ENCODE measurements at places on chromosomes 4 and X. TPM values are rescaled to one million over a fixed set of nuclear protein-coding genes. Genes with fewer than 3 reads are reported as not detected.

GRCh38 chrX:35439692-35440091 lies 358.4 kb upstream of the MAGEB16 start:
- no peaks in the 10 kb centered on the region for H3K27me3 ChIP-seq
- DNase-seq, result no peak

GRCh38 chr4:129355031-129355430 lies 259.1 kb downstream of the C4orf33 start:
- H3K27ac ChIP-seq, result no peak overlapping the region
- DNase-seq, result no peak
- no peaks in the 10 kb centered on the region for H3K36me3 ChIP-seq
- no peaks in the 10 kb centered on the region for H3K4me1 ChIP-seq
- no peaks in the 10 kb centered on the region for H3K27me3 ChIP-seq

CD40LG gene
- not detected for total RNA-seq

- no peak overlapping the region for H3K27ac ChIP-seq
- H3K36me3 ChIP-seq, result no peaks in the 10 kb centered on the region
- H3K27me3 ChIP-seq, result no peaks in the 10 kb centered on the region
- no peaks in the 10 kb centered on the region for H3K4me1 ChIP-seq
- no peak for DNase-seq
- H3K4me3 ChIP-seq, result no peak overlapping the region
These were observed 286.5 kb downstream of the EPHA5 start for GRCh38 chr4:65383589-65384305.

CASP3 gene
- total RNA-seq, result 35.1 TPM

- H3K4me1 ChIP-seq, result peaks cover 5% of the 10 kb centered on the region
- no peaks in the 10 kb centered on the region for H3K27me3 ChIP-seq
- no peaks in the 10 kb centered on the region for H3K36me3 ChIP-seq
- DNase-seq, result no peak
- H3K27ac ChIP-seq, result no peak overlapping the region
These were observed 80.5 kb downstream of the CLDN34 start for GRCh38 chrX:10047631-10048030.

ASB5 gene
- not detected for total RNA-seq

GAGE12G gene
- total RNA-seq, result not detected

GSX2 gene
- total RNA-seq, result not detected

DNA sequence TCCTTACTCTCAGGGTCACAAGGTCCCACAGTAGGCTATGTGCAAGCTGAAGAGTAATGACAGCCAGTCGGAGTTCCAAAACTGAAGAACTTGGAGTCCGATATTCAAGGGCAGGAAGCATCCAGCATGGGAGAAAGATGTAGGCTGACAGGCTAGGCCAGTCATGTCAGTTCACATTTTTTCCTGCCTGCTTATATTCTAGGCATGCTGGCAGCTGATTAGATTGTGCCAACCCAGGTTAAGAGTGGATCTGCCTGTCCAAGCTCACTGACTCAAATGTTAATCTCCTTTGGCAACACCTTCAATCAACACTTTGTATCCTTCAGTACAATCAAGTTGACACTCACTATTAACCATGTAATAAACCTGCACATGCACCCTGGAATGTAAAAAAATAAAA lies 960.9 kb upstream of the HS3ST1 start:
- DNase-seq, result no peak
- no peak overlapping the region for H3K27ac ChIP-seq
- no peaks in the 10 kb centered on the region for H3K27me3 ChIP-seq
- no peaks in the 10 kb centered on the region for H3K4me1 ChIP-seq
- no peak overlapping the region for H3K4me3 ChIP-seq

DNA sequence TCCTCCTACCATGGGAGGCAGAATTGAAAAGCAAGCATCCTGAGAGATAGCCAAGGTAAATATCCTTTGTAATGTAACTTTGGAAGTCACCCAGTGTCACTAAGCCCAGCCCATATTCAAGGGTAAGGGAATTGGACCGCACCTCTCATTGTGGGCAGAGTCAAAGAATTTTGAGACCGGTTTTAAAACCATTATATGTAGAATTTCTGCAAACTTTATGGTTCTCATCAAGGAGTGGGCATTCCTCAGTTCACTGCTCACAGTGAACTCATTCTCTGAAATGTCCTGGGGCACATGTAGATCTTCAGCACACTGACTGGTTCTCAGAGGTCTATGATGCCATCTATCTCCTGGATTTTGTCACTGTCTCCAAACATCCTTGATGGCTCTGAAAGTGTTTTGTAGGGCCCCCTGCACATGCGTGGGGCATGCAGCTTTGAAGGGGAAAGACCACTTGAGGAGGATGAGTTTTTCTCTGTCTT lies 35.3 kb upstream of the CHRNA9 start:
- peaks cover 44% of the 10 kb centered on the region for H3K4me1 ChIP-seq
- H3K4me3 ChIP-seq, result no peak overlapping the region
- DNase-seq, result no peak
- peak overlapping the region; percentile 74 for H3K27ac ChIP-seq
- H3K36me3 ChIP-seq, result no peaks in the 10 kb centered on the region

F9 gene
- not detected for total RNA-seq

GRCh38 chr4:136558940-136559494 lies 973.3 kb downstream of the PCDH18 start:
- no peaks in the 10 kb centered on the region for H3K4me1 ChIP-seq
- H3K27ac ChIP-seq, result no peak overlapping the region
- no peaks in the 10 kb centered on the region for H3K36me3 ChIP-seq
- H3K4me3 ChIP-seq, result no peak overlapping the region
- H3K27me3 ChIP-seq, result no peaks in the 10 kb centered on the region
- no peak for DNase-seq

All from natural killer cell (primary cell).